ENCODE measurements at places on chromosomes 5 and 9.

DNA sequence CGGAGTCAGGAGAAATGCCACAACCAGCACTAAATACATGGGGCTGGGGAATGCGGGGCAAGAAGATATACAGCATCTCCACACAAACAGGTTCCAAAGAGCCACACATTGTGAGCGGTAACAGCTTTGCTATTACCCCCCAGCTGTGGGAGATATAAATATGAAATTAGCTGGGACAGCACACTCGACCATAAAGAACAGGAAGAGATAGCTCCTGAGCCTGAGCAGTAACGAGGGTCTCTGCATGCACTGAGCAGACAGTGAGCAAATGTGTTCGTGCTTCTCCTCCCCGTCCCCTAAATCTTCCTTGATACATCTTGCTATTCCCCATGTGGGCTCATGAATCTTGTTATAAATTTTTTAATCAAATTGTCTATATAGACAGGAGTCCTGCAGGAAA, 53.1 kb downstream of the ADAMTS2 start:
- DNase-seq = no peak

DNA sequence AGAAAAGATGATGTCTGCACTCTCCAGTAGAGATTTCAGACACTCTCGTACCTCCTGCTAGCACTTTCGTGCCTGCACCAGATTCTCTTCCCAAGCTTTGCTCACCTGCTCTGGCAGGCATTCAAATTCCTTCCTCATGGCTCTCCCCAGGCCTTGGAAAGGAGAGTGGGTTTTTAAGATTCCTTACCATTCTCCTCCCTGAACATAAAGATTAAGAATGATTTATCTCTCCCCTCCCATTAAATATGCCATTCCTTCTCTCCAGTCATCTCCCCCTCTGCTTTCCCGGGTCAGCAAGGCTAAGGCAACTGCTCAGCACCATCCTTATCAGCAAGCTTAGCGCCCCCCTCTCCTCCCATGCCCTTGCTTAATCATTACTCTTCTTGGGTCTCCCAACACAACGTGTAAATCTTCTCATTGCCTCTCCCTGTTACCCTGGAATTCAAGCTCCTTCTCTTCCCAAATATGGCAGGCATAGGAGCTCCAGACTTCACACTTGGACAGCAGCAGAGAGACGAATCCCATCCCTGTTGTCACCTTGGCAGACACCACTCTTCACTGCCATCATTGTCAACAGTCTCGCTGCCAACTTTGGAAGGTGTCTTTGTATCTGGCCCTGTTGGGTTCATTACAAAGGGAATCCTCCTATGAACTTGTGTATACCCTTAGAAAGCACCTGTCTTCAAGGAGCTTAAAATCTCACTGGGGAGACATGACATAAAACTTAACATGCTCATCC, 332.9 kb downstream of the SLIT3 start:
- DNase-seq = no peak

DNA sequence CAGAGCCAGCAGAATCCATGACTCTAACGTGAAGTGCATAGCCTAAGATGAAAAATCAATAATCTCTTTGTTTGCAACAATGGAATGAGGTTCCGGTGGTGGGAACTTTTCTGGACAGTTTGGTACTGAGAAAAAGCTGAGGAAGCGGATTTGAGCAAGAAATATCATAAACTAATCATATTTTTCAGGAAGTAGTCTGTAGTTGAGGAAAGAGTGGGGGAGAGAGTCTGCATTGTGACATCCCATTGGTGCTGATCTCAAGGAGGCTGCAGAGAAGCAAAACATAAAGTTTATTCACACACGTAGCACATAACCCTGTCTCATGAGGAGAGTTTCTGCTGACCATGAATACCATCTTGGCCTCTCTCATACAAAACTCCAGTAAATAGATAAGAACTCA, 15.8 kb upstream of the FCHO2 start:
- no peak for DNase-seq

DNA sequence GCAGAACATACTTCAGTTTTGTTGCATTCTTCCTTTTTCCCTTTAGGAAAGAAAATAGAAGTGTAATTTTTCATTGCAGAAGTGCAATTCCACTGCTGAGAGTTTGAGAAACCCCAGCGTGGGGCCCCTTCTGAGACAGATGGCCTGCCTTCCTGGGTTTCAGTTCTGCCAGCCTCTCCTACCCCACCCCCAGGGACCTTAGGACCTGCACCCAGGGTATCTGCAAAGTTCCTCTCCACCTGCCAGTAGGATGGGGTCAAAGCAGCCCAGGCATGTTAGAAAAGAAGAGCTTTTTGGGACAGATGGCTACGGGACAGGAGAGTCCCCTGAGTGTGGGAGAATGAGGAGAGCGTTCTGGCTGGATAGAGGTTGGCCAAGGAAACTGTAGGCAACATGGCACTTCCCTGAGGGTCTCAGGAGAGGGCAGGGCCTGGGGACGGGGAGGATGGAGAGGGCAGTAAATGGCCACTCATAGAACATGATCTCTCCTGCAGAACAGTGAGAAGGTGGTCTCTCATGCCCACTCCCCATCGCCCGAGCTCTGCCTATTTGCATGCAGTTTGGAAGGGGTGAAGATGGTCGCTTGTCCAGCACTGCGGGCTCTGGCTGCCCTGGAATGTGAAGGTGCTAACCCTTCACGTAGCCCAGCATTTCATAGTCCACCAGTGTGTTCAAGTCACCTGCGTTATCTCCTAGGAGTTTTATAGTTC, at the start of gene TIFAB:
Gene TIFAB (minus strand): TSS at position 31 of the 710 bp plus-strand sequence. CDS start 2,412 bp downstream, outside the sequence.
- no peak for DNase-seq

GRCh38 chr9:70477907-70478480, 63.5 kb upstream of the KLF9 start:
- no peak for DNase-seq

DNA sequence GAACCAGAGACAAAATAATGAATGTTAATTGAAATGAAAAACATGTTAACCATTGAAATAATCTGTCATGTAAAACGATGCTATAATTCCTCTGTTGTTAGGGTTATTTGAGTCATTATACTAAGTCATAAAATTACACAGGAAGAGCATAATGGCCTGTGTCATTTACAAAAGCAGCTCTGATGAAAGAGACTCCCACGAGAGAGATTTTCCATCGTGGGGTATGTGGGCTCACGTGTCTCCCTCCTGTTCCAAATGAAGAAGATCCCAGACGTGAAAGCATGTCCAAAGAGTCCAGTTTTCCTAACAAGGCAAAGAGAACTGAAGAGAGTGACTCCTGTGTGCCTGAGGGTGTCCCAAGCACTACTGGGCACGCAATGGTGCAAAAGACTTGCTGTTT, 379.8 kb downstream of the SPOCK1 start:
- DNase-seq = no peak

DNA sequence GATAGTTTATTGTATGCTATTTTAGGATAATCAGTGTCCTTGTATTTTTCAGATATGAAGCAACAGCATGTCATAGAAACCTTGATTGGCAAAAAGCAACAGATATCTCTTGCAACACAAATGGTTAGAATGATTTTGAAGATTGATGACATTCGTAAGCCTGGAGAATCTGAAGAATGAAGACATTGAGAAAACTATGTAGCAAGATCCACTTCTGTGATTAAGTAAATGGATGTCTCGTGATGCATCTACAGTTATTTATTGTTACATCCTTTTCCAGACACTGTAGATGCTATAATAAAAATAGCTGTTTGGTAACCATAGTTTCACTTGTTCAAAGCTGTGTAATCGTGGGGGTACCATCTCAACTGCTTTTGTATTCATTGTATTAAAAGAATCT, 14.5 kb downstream of the CCT5 start:
- DNase-seq = no peak

DNA sequence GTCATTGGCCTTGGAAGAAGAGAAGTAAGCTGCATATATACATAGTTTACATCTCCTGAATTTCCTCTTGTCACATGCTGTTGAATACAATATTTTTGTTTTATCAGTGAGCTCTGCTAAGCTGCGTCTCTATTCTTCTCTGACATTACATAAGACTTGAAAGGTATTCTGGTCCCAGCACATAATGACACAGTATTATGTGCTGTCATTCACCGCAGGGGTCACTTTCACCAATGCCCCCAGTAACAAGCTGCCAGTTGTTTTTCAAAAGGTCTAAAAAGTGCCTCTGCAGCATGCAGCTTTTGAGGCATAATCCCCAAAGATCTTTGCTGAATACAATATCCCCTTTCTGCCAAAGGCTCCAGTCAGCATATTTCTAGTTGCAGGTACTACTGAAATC, 349.0 kb upstream of the FAM174A start:
- DNase-seq = no peak

GRCh38 chr9:95264954-95265615, 52.4 kb downstream of the FANCC start:
- DNase-seq = peak; percentile 17

GRCh38 chr5:15594977-15595568, 95.1 kb downstream of the FBXL7 start:
- DNase-seq = no peak

GRCh38 chr5:109038209-109038840, 290.6 kb downstream of the FER start:
- DNase-seq = no peak

DNA sequence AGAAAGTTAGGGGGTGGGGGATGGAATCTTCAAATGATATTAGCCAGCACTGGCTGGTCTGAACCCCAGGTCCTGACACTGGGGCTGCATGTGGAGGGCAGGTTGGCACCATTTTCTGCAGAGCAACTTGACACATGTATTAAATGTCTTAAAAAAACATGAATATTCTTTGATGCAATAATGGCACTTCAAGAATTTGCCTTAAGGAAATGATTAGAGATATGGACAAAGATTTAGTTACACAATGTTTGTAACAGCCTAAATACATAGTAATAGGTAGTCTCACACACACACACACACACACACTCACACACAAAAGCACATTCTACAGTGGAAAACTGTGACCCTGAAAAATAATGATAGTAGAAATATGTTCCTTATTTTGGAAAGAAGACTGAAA, 3.6 kb downstream of the SVEP1 start:
- no peak for DNase-seq

GRCh38 chr5:137142764-137143605, 356.1 kb downstream of the SPOCK1 start:
- no peak for DNase-seq

DNA sequence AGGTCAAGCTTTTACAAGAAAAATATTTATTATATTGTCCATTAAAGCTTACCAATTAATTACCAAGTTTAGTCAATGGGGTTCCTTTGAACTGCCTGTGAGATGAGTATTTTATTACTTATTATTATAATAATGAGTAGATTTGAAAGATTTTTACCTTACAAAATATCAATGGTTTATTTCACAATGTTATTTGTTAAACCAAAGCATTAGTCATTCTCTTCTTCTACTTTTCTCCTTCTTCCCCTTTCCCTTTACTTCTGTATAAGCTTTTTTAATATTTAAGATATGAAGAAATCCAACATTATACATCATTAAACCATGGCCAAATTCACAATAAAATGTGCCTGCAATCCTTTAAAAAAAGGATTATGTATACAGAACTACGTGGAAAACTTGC, 369.5 kb downstream of the ARL15 start:
- no peak for DNase-seq

- DNase-seq = no peak
Observed at GRCh38 chr5:157817387-157817702, 41.6 kb downstream of the CLINT1 start.

GRCh38 chr5:126248611-126249010, 174.6 kb upstream of the GRAMD2B start:
- DNase-seq = no peak

DNA sequence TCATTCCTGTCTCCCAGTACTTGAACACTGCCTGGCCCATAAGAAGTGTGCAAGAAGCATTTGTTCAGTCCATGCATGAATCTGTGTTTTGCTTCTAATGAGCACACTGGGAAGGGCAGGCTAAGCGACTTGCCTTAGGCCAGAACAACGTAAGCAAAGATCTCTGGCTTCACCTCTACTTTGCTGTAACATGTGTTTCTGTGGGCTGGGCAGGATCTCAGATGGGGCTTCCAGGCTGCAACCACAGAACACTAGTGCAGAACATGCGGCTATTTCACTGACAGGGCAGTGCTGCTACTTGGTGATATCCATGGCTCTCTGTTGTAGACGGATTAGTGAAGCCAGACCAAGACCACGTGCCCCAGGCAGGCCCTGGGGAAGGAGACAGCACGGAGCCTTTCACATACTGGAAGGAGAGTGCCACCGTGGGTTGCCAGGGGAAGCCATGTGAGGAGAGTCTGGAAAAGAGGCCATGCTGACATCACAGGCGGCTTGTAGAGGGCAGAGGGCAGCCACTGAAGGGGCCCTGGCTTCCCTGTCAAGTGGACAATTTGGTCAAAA, 9.9 kb downstream of the DIRAS2 start:
- DNase-seq = no peak

- DNase-seq = no peak
Observed at GRCh38 chr5:172636279-172637050, 4.6 kb upstream of the NEURL1B start.

- DNase-seq = no peak
Observed at GRCh38 chr9:114203410-114204140, 48.2 kb downstream of the COL27A1 start.

DNA sequence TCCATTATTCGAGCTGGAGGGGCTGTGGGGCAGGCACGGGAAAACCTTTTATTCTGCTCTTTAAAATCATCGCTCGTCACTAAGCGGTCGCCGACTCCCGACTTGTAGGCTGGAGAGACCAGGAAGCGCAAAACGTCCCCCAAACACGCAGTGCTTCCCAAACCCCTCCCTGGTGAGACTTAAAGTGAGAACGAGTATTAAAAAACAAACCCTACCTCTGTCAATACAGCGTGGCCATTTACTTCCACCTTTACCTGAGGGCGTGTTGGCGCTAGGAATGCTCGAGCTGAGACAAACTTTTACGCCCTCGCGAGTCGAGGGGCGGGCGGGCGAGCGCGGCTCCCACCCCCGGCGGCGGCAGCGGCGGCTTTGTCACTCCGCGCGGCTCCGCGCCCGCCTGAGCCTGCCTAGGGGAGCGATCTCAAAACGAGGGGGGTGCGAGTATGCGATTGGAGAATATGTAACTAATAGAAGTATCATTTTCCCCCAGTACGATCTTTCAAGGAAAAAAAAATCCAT, at the start of gene NR2F1-AS1:
Gene NR2F1-AS1 (minus strand): TSS at position 293 of the 519 bp plus-strand sequence.
- no peak for DNase-seq

DNA sequence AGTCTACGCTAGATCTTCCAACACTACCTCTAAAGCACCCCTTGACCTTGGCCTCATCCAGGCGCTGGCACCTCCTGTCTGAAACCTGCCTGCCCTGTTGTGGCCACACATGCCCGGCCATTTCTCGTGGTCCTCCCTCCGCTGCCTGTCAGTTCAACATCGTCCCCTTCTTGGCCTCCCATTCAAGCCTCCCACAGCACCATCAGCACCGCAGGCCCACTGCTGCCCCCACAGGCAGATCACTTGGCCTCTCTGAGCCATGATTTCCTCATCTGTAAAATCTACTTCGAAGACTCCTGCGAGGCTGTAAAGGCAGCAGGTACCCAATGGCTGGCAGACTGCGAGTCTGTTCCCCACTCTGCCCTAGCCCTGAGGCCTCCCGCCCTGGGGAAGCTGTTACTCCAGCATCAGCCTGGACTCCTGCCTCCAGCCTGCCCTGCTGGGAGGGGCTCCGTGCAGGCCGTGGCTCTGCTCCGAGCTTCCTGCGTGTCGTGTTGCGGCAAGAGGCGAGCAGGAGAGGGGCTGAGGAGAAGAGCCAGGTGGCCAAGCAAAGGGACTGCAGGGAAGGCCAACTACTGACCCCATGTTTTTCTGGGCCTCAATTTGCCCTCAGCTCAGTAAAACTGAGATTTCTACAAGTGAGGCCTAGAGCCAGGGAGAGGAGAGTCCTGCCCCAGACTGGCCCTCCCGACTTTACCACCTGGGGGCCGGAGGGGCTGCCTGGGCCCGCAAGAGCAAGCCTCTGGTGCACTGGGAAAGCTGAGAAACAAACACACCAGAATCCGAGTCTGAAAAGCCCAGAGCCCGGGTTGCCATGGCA, 70.5 kb upstream of the LRRTM2 start:
- DNase-seq = no peak

- DNase-seq = no peak
Observed at GRCh38 chr9:79989079-79989478, 417.3 kb downstream of the TLE4 start.
